HT1080 (cell line): ENCODE measurements at places on chromosomes 4 and X.

GRCh38 chr4:105075045-105075444 is 71.6 kb upstream of the TET2 start:
- no peak for DNase-seq

DNA sequence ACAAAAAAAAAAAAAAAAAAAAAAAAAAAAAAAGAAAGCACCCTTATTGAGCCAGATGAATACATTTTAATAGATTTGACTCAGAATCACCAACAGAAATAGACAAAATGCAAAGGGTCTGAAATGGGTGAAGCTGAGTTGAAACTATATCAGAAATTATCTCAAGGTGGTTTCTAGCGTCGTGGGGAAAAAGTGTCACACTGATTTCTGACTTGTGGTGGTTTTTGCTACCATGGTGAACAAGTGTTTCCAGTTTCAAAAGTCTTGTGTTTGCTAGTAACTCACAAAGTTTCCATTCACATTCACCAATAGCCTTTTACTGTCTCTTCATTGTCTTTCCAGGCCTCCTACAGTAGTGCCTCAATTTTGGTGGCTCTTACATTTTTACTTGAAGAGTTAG is 135.5 kb downstream of the ARHGAP24 start:
- no peak for DNase-seq

DNA sequence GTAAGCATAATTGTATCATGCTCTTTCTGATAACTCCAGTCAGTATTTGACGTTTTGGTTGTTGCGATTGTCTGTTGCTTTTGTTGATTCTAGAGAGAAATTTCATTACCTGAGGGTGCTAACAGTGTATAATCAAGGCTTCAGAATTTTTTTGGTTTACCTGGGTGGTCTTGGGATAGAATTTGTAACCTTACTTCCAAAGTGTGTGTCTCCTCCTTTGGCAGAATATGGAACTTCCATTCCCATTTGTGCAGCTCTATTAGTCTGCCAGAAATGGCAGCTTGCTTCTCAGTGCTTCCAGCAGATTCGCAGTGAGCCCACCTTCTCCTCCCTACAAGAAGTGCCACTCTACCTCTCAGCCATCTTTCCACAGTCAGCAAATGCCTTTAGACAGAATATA is 5.3 kb downstream of the COPS4 start:
- DNase-seq = no peak

GRCh38 chr4:24024157-24024556 is 134.3 kb upstream of the PPARGC1A start:
- DNase-seq = no peak
